ENCODE measurements at places on chromosomes 7 and 10.

- DNase-seq, result no peak
Observed at GRCh38 chr10:46992803-46993561, 81.8 kb downstream of the PTPN20 start.

DNA sequence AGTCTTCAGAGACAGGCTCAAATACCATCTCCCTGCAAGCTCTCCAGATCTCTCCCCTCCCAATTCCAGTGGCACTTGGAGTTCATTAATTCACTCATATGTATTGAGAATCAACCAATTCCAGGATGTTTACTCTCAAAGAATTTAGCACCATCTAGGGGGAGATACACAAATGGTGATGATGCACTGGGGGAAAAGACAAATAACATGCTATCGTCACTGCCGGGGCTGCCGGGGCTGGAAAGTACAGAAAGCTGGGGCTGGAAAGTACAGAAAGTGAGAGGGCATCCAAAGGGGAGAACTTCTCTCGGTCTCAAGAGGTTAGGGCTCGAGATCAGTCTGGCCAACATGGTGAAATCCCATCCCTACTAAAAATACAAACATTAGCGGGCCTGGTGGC lies 118.7 kb downstream of the MKX start:
- no peak for DNase-seq

GRCh38 chr7:157707983-157708918 lies 371.4 kb downstream of the DNAJB6 start:
- no peak for DNase-seq

DNA sequence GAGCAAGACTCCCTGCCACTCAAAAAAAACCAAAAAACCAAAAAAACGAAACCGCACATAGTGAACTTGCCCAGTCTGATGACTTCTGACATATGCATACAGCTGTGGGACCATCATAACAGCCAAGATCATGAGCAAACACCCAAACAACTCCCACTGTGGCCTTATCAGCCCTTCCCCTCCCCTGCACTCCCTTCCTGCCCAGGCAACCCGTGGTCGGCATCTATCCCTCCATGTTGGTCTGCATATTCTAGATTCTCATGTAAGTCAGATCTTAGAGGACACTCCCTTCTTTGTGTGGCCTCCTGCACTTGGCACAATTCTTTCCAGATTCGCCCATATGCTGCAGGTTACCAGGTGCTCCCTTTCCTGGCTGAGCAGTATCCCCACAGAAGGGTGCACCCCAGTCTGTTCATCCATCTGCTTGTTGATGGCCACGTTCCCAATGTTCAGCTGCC lies 72.8 kb downstream of the GNA12 start:
- DNase-seq, result no peak

DNA sequence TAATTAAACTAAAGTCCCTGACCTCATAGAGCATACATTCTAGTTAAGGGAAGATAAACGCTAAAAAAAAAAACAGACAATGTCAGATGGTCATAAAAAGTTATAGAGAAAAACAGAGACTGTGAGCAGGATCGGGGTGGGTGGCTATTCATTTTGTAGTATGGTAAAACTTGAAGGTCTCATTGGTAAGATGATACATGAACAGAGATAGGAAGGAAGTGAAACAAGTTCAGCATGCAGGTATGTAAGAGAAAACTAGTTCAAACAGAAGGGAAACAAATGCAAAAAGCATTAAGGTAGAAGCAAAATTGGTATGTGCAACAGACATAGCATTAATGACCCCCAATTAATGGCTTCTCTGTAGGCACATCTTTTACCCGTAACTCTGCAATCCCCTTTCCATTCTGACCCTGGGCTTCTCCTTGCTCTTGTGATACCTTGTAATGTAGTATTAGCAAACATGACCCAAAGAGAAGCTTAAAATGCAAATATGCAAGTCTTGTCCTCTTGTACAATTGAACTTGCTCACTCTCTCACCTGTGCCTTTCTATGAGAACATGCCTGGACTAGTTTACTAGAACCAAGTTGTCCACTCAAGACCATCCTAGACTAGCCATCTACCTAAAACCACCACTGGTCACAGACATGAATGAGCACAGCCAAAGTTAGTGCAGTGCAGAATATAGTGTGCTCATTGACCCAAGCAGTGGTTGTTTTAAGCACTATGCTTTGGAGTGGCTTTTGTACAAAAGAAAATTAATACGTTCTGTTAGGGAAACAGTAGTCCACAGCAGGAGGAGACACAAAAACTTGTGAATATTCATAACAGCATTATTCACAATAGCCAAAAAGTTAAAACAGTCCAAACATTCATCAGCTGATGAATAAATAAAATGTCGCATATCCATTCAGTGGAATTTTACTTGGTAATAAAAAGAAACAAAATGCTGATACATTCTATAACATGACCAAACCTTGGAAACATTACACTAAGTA lies 57.0 kb downstream of the BRAF start:
- no peak for DNase-seq

DNA sequence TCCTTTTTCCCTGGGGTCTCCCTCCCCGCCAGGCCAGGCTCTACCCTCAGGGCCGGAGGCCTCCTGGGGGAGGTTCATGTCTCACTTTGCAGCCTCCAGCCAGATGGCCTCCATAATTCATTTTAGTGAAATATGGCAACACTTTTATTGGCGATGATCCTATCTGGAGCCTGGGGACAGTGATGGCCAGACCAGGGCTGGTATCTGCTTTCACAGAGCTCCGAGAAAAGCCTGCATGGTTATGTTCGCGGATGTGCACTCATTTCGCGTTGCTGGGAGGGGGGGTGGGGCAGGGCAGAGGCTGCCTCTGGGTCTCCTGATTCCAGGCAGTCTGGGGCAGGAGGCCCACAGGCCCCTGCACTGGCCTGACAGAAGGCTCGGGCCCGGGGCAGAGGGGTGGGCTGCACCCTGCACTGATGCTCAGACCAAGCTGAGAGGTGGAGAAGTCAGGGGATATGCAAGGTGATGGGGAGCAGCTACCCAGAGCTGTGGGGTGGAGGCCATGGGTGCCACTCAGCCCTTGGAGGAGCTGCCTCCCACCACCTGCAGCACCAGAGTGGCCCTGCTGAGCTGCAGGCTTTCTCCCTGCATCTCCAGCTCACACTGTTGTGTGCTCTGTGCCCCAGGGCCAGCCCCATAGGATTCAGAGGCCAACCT lies 85.3 kb upstream of the RET start:
- DNase-seq, result no peak

DNA sequence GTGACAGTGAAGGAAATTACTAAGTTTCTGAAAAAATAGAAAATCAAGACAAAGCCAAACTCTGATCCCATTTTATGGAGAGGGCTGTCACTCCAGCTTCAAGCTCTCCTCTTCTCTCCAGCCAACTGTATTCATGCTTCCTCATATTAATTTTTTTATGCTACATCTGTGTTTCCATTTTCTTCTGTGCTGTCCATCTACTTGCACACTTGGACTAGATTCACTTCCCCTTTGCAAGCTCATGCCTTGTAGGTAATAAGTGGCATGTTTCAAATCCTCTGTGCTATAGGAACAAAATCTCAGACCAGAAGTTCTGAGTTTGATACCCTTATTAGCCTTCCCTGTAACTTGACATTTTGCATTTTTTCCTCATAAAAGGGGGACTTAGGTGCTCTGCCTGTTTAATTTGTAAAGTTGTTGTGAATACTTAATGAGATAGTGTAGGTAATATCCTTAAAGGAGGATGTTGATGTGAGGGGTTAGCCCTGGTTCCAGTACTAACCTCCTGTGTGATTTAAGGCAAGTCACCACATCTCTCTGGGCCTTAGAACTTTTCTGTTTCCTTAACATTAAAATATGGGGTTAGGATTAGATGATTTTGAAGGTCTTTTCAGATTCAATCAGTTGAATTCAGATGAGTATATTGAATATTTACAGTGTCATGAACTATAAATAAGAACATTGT lies 358.8 kb downstream of the BBS9 start:
- no peak for DNase-seq

DNA sequence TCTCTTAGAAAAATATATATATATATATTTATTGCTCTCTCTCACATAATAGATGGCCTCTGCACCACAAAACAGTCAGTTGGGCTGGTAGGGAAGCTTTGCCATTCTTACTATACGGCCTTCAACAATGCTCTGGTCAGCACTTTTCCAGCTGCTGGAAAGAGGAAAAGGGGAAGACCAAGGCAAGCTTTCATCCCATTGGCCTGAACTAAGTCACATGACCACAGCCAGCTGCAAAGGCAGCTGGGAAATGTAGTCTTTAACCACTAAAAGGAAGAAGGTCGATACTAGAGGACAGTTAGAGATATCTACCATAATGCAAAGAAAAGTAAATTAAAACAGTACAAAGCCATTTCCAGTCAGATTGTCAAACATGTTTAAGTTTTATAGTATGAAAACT lies 58.4 kb upstream of the MACROH2A2 start:
- DNase-seq, result no peak

DNA sequence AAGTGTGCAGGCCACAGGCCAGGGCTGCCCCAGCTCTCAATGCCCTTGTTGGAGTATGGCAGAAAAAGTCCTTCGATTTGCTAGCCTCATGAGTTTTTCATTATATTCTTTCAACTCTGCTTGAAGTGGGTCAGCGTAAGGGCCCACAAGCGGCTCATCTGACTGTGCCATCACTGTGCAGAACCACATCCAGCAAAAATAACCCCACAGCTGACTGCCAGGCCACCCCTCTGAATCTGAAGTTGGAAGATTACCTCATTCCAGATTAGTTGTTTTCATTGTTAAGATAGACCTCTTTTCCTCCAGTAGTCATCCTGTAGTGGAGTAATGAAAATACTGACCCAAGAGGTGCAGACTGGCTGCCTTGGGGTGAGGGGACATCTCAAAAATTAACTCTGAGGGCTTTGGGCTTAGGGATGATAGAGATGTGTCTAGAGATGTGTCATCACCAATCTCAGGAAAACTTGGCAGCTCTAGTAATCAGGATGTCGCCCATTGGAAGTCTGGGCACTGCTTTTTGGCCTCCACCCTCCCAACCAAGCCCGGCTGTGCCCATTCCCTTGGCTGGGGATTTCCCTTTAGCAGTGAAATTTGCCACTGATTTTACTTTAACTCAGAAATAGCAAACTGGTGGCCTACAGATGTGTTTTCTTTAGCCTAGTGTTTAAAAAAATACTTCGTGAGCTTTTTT lies 164.3 kb downstream of the LCOR start:
- DNase-seq, result no peak

All from pulmonary artery endothelial cell (primary cell).